ENCODE measurements at places on chromosomes 7 and 10.

GRCh38 chr7:38506756-38507155 is 124.4 kb downstream of the AMPH start:
- DNase-seq: peak; percentile 17

GRCh38 chr10:78602201-78602932 is 466.4 kb upstream of the ZMIZ1 start:
- DNase-seq: no peak

- no peak for DNase-seq
Observed at GRCh38 chr10:42995537-42995936, 81.3 kb upstream of the RET start.

- DNase-seq: no peak
Observed at GRCh38 chr7:135918134-135918533, 59.0 kb downstream of the MTPN start.

DNA sequence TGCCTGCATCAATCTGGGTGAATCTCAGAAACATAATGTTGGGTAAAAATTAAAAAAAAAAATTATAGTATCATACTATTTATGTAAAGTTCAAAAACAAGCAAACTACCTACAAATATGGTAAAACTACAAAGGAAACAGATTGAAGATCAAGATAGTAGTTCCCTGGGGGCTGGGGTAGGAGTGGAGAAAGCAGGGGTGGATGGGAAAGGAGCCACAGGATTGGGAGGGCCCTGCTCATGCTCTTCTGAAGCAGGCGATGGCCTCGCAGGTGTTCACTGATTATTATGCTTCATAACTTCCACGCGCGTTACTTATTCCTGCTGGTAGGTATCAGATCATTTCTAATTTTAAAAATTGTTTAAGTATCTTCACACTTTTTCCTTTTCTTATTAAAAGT is 96.0 kb upstream of the GATA3 start:
- no peak for DNase-seq

DNA sequence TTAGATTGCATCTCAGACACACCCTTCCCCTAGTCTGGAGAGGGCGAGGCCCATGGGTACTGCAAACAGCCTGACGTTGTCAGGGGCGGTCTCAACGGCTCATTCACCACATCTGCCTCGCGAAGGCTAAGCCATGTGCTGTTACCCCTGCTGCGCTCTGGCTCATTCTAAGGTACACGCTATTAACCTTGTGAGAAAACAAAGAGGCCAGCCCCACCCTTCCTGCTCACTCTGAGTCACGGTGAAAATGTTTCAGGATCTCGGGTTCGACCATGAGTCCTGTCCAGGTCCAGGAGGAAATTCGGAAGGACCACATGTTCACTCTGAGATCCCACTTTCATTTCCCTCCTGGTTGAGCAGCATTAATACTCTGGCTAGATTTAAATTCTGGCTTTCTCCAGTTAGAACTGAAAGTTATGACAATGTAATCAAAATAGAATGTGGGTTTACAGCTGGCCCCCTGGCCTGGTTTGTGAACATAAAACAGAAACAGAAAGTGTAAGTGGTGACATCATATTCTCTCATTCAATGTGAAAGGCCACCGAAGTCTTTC is 55.2 kb downstream of the EGFR start:
- peak; percentile 93 for DNase-seq

DNA sequence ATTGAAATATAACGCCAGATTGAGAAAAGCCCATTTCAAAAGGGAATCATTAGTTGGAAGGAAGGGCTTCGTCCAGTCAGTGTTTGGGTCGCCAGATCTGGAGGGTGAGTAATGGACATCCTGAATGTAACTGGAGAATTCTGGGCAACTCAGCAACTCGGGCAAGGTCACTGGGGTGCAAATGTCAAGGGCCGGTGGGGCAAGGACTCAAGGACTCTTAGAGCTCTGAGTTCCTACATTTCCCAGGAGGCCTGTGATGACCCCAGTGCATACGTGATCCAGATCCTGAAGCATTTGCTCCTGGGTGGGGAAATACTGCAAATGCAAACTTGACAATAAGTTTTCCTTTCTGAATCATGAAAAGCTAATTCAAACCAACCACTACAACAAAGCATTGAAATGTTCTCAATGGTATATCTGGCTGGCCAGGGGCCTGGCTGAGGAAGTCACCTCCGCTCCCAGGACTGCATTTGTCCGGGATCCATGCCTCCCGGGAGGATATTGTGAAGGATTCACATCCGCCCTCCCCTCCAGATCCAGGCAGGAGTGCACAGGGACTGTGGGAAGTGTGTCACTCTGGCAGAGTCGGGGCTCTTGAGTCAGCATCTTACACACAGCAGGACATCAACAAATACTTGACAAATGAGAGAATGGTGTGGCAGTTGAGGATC is 164.0 kb downstream of the FANK1 start:
- DNase-seq: no peak

DNA sequence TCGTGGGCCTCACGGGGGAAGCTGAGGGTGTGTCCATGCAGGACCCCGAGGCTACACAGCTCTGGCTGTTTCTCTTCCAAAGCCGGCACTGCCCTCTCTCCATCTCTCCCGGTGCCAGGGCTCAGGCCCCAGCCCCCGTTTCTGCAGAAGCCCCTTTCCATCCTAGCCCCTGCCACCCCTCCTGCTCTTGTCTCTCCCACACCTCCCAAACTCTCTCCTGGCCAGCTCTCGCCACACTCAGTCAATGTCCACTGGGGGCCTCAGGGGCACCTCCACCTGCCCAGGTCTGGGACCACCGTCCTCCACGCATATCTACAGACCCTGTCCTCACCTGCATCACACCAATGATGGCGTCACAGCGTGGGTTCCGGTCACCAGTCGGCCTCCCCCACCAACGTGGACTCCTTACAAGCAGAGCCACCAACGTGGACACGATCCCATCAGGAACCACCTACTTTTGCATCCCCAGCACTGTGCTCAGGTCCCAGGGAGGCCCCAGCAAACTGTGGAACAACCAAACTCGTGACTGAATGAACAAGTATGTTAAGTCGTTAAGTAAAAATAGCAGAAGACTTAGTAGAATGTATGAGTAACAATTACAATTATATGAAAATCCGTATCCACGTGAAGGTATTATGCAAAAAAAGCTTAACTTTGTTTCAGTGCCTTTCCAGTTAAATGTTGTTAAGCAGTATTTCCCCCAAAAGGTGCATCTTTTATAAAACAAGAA is 38.4 kb downstream of the DIP2C start:
- no peak for DNase-seq

DNA sequence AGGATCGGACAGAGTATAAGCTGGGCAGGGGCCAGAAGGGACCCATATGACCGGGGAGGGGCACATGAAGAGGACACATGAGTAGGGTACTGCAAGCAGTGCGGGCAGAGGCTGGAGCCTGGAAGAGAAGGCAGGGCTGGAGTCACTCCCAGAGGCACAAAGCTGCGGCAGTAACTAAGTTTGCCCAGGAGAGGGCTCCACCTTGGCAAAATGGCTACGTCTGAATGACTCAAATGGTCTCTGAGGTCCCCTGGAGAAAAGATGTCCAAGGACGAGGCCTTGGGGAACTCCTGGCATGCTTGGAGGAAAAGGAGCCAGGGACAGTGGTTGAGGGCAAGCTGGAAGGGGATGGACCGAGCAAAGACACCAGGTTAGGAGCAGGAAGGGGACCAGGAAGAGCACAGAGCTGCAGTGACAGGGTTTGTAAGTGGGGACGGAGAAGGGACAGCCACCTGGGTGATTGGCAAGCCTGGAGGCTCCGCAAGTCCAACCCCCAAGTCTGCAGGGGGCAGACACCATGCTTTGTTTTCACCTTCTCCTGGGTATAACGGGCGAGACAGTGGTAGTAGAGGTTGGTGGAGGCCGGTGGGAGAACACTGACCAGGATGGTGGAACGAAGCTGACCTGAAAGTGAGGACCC is 43.1 kb upstream of the LBX1 start:
- DNase-seq: peak; percentile 31

GRCh38 chr7:100489824-100490223 is 6.1 kb downstream of the NYAP1 start:
- peak; percentile 92 for DNase-seq

- no peak for DNase-seq
Observed at GRCh38 chr10:110923856-110924493, 4.6 kb downstream of the SHOC2 start.

GRCh38 chr10:14698111-14698828 is 76.4 kb downstream of the FAM107B start:
- peak; percentile 88 for DNase-seq

DNA sequence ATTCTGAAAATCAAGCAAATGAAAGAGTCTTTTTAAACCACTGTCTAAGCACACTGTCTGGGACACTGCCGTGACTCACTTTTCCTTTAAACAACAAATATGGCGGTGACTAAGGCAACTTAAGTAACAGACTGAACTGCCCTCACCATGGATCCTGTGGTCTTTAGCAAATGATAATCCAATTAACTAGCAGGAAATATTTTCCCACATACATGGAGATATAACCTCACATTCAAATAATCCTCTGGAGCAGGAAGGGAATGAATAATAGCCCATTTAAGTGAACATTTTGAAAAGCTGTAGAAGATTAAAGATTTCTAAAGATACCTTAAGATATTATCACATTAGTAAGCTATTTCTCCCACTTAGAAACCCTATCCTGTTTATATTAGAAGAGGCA is 40.3 kb upstream of the LRRC17 start:
- DNase-seq: peak; percentile 64

GRCh38 chr7:19295376-19295775 is 150.2 kb upstream of the FERD3L start:
- no peak for DNase-seq

GRCh38 chr7:130649004-130649790 is 19.4 kb downstream of the COPG2 start:
- DNase-seq: peak; percentile 25

Data from HFF-Myc (cell line).